ENCODE measurements at places on chromosomes 16 and 17.

- DNase-seq: peak; percentile 71
Observed at GRCh38 chr16:75244225-75244809, 7.1 kb downstream of the BCAR1 start.

DNA sequence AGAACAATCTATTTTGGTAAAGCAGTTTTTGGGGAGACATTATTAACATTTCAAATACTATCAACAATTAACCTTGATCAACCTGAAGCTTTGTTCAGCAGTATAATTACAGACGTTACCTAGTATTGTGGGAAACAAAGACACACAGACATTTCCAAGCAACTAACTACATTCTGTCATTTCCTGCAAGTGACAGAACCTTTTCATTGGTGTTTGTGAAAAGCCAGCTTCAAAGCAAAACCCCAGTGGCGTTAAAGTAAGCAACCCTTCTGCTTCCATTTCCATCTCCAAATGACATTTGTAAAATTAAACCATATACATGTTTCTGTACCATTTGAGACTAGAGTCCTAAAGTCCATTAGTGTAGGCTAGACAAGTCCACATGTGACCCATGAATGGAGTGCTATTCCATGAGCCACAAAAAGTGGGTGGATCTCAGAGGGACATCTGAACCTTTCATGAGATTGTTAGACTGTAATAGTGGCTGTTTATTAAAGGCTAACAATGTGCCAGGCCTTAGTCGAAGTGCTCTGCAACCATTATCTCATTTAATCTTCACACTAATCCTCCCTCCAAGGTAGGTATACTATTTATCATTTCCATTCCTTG lies 101.2 kb downstream of the SSH2 start:
- DNase-seq: no peak

DNA sequence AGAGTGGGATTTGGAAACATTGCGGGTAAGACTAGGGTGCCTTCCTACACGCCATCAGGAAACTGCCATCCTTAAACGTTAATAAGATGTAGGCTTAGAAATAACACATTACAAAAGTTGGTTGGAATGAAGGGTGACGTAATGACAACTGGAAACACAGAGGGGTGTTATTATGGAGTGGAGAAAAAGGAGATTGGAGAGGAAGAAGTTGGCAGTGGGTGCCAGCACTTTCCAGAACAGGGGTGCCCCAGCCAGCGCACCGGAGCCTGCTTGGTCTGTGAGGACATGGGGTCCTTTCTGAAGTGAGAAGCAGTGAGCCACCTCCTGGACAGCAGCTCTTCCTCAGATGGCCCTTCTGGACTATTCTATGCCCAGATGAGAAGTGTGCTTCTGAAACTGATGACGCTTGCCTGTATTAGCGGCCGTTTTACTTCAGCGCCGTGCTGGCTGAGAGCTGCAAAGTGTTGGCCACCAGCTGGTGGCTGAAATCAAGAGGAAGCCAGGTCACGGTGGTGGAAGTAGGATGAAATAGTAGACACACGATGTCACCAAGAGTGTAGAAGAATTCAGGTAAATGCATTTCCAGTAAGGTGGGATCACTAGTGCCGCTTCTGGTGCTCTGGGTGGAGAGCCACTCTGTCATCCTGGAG lies 244.8 kb downstream of the NTN1 start:
- DNase-seq: peak; percentile 9

- DNase-seq: no peak
Observed at GRCh38 chr17:37280841-37281240, 94.9 kb upstream of the C17orf78 start.

GRCh38 chr17:81683208-81683583 lies 401 bp downstream of the ARL16 start:
- DNase-seq: no peak

- DNase-seq: no peak
Observed at GRCh38 chr16:18953547-18953946, 27.3 kb upstream of the SMG1 start.

- no peak for DNase-seq
Observed at GRCh38 chr16:88799569-88800276, 3.9 kb upstream of the CDT1 start.

GRCh38 chr16:1076801-1077576 lies 4.4 kb downstream of the SSTR5 start:
- DNase-seq: no peak

- DNase-seq: peak; percentile 33
Observed at GRCh38 chr17:13086142-13086769, 68.4 kb upstream of the ELAC2 start.

DNA sequence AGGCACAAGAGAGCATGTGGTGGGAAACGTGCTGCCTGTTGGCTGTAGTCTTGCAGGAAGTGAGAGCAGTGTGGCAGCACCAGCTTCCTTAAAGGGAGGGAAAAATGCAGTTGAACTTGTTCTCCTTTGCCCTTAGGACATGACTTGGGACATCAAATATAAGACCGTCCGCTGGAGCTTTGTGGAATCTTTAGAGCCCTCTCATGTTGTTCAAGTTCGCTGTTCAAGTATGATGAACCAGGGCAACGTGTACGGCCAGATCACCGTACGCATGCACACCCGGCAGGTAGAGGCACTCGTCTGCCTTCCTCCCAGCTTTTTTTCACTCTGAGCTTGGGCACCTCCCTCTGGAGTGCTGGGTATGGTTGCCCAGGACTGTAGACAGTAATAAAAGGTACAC lies 23.3 kb downstream of the GPR179 start:
- DNase-seq: no peak

DNA sequence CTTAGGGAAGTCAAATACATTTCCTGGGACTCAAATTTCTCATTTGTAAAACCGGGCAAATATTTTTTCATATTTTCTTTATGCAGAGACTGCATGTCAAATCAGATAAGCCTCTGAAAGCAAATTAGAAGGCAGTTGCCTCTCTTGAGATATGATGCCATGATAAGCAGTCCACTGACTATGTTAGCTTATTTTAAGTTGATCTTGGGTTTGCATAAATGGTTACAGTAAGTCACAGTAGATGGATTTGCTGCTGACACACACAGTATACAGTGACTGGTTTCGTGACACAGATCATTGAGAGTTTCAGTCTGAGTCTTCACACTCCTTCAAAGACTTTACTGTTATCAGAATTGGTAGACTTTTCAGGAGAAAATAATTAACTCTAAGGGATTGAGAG lies 927.6 kb upstream of the CDH8 start:
- DNase-seq: no peak

DNA sequence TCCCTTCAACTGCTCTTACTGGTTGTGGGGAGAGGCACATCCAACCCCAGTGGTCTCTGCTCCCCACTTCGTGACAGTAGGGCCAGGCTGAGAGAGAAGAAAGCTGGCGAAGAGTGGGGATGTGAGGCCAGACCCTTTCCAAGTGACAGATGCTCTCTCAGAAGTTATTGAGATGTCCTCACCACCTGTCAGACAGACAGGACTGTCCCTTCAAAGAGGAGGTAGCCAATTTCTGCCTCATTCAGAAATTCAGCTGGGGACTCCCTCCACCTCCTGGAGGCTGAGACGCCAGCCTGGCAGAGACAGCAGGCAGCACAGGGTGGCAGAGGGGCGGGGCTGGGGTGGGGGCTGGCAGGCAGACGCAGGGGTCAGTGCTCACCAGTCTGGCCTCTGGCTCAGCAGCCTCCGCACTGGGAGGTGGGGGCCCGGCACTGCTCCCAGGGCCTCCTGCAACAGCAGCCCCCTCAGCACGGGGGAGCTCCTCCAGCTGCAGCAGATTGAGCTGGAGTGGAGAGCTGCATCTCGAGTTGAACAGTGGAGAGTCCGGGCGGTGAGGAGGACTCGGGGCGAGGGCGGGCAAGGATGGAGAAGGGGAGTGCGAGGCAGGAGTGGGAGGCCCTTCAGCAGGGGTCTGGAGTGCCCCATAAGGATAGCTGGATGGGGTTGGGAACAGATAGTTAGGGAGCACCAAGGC lies 9.2 kb downstream of the PER1 start:
- DNase-seq: no peak

GRCh38 chr17:77841742-77842527 lies 116.6 kb upstream of the TNRC6C start:
- no peak for DNase-seq

DNA sequence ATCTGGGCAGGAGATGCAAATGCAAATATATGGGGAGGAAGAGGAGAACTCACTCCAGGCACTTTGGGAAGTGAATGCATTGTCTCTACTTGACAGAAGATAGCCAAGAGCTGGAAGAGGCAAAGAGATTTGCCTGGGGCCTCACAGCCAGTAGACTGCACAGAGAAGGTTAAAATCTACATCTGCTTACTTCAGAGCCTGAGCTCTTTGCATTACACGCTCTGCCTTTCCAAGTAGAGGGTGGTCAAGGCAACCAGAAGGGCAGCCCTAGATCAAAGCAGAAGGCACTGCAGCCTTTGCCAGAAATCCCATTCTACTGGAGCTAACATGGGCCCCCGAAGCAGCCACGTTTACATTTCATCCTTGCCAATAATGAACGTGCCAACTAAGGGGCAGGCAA lies 407.2 kb upstream of the CCL2 start:
- no peak for DNase-seq

GRCh38 chr16:20678242-20678641 lies 19.2 kb downstream of the ACSM1 start:
- DNase-seq: no peak

GRCh38 chr16:69399361-69399760 lies 13.6 kb upstream of the TERF2 start:
- DNase-seq: peak; percentile 31

DNA sequence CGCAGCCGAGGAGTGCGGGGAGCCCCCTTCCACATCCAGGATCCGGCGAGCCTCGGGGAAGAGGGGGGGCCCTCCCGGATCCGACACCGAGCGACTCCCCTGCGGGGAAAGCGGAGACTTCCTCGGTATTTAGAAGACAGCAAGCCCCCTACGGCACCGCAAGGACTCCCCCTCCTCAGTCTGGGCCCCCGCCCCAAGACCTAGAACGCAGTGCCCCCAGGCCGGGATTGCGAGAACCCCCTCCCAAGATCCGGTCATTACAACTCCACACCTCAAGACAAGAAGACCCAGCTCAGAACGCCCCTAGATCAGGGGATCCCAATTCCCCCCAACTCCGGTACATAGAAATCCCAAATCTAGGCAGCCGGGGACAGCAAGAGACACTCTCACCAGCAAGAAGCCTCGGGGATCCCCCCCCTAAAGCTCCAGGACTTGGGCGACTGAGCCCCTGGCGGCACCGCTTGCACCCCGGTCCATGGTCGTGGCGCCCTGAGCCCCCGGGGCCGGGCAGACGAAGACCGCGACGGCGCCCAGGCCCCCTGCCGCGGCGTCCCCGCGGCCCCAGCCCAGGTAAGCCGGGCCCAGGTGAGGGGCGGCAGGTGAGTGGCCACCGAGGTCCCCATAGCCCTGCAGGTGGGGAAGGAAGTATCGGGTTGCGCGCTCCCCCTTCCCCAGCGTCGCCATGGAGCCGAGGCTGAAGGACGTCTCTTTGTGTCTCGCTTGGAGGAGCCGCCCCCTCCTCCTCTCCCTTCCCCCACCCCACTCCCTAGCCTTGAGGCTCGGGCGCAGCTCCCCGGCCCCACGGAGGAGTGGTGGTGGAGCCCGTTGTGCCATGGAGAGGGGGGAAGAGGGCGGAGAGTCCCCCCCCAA lies 641 bp downstream of the SBK1 start:
- no peak for DNase-seq

DNA sequence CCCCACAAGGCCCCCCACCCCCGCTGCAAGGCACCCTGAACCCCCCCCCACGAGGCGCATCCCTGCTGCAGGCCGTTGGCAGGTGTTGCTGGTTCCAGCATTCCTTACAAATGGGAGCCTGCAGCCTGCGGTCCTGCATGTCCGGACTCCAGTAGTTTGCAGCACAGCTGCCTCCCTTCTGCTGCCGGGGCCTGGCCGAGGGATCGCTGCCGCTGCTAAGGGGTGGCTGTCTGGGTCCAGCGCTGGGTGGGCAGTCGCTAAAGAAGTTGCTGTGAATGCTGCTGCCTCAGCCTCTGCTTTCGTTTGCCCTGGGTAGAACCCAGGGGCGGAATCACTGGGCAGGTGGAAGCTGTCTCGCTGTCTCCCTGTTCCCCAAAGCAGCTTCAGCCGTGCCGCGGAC lies 11.8 kb downstream of the UTS2R start:
- DNase-seq: no peak

- peak; percentile 50 for DNase-seq
Observed at GRCh38 chr17:73393962-73394361, 82.2 kb upstream of the CDC42EP4 start.

DNA sequence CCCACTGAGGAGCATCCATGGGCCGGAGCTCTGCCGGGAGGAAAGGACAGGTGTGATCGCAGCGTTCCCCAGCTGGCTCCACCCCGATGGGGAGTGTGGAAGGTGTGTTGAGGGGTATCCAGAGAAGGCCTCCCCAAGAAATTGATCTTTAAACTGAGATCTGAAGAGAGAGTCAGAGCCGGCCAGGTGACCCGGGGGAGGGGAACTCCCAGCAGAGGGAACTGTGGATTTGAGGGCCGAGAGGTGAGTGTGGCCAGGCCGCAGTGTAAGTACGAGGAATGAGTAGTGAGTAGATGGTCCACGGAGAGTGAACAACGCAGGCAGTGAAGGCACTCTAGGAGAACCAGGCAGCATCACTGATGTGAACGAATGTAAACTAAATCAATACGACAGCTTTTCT lies 80.2 kb downstream of the RPTOR start:
- no peak for DNase-seq

DNA sequence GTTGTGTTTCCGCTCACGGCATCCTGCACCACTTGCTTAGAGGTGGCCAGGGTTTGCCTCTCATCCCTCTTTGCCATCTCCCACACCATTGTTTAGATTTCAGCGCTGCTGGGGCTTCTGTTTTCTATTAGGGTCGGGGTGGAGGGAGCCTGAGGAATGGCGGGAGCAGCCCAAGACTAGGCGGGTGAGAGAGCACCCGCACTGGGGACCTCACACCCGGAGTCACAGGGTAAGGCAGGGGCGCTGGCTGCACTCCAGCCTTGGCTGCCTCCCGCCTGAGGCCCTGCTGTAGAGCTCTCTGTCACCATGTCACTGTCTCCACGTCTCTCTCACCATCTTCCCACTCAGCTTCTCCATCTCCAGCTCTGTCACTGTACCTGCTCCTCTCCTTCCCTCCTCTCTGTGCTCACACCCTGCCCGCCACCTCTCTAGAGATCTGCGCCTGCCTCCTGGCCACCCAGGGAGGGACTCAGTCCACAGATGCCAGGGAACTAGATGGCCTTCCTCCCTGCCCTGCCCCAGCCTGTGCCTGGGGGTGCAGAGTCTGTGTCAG lies 32.8 kb upstream of the ABCC3 start:
- no peak for DNase-seq

GRCh38 chr16:86894925-86895324 lies 316.6 kb downstream of the FOXL1 start:
- no peak for DNase-seq
